ENCODE measurements at places on chromosomes 11 and 22.
A peak's percentile ranks its signal among the peaks of the same experiment; 100 is the strongest.

GRCh38 chr22:42905217-42905616, 48.1 kb upstream of the ARFGAP3 start:
- DNase-seq: no peak

- DNase-seq: no peak
Observed at GRCh38 chr11:31657091-31657490, 147.5 kb downstream of the ELP4 start.

DNA sequence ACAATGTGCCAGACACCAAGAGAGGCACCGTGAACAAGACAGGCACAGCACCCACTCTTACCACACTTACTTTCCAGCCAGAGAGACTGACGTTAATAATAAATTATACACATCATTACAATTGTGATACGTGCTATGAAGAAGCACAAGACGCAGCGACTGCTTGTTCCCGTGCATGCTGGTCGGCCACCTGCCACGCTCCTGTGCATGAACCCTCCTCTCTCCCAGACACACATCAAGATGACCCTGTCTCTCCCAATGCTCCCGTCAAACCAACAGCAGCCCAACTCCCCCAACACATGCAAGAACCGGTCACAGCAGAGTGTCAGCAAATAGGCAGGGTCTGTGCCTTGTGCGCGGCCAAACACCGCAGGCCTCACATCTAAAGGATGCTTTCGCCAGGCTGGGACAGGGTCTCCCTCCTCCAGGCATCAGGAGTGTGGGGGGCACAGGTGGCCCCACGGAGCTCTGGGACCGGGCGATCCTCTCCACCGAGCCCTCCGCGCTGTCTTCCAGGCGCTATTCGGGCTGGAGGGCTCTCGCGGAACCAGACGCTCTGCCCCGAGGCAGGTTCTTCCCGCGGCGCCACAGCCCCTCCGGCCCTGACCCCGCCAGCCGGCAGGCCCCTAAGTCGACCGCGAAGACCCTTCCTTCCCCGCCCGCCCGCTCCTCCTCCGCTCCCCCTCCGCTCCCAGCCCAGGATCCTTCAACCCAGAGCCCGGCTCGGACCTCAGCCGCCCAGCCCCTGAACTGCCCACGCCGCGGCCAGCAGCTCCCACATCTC, 533 bp downstream of the SERGEF start:
- DNase-seq: no peak

DNA sequence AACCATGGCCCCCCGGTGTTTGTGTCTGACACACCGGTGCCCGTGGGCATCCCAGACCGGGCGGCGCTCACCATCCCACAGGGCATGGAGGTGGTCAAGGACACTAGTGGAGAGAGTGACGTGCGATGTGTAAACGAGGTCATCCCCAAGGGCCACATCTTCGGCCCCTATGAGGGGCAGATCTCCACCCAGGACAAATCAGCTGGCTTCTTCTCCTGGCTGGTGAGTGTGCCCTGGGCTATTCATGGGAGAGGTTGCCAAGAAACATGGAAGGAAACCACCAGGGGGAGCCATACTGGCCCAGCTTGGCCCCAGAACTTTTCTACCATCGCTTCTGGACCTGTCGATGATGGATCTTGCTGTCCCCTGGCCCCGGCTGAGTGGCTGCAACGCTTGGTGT, 36.5 kb downstream of the PRDM11 start:
- DNase-seq: no peak

GRCh38 chr11:91299980-91300379, 924.6 kb upstream of the FAT3 start:
- DNase-seq: no peak

DNA sequence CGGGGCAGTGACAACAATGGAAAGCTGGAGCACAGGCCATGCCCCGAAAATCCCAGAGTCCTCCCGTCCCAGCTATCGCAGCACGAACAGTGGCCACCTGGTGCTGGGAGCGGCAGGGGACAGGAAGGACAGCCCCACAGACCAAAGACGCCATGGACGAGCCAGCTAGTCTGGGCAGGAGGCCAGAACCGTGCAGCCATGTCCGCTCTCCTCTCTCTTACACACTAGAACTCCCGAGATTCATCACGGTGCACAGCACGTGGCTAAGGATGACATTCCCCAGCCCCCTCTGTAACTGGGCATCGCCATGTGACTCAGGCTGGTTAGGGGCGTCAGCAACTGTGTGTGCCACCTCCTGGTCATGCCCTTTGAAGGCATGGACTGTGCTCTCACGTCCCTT, 4.6 kb downstream of the CDPF1 start:
- no peak for DNase-seq

GRCh38 chr22:40263191-40263590, 83.1 kb upstream of the ADSL start:
- no peak for DNase-seq

- DNase-seq: no peak
Observed at GRCh38 chr11:69094111-69094914, 45.6 kb downstream of the TPCN2 start.

- DNase-seq: no peak
Observed at GRCh38 chr11:74941492-74941891, 7.4 kb downstream of the XRRA1 start.

DNA sequence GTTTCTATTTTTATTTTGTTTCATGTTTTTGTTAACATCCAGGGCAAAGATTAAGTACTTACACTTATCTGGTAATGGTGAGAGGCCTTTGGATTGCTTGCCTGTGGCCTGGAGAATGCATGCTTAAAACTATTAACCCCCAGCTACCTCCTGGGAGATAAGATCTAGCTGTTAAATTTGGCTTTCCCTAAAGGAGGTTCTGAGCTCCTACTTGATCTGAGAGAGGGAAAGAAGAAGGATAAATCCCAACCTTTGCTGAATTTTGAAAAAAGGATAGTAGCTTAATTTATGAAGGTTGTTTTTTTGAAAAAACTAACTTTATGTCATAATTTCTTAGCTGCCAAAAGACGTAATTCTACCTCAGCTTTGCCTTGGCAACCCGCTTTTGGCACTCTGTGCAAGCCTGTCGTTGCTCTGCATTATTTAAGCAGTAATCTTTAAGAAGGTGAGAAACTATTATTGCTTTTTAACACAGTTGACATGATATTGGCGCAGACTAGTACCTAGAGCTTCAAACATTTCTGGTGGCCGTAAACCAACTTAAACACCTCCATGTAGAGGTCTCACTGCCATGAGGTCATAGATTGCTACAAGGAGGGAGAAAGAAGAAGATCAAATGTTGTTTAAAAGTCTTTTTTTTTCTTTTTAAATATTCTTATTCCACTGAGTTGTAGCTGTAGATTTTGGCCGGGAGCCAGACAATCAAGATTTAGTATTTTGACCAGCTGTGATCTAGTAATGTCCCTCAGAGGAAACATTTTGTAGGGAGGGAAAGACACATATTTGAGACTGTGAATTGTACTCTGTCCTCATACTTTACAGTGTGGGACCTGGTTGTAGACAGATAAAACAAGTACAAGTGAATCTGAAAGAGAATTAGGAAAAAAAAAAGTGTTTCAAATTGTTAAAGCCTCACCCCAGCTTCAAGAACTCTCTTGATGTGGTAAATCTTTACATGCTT, 74.4 kb downstream of the WNT11 start:
- DNase-seq: no peak

- no peak for DNase-seq
Observed at GRCh38 chr22:21082248-21082647, 36.5 kb downstream of the LRRC74B start.

DNA sequence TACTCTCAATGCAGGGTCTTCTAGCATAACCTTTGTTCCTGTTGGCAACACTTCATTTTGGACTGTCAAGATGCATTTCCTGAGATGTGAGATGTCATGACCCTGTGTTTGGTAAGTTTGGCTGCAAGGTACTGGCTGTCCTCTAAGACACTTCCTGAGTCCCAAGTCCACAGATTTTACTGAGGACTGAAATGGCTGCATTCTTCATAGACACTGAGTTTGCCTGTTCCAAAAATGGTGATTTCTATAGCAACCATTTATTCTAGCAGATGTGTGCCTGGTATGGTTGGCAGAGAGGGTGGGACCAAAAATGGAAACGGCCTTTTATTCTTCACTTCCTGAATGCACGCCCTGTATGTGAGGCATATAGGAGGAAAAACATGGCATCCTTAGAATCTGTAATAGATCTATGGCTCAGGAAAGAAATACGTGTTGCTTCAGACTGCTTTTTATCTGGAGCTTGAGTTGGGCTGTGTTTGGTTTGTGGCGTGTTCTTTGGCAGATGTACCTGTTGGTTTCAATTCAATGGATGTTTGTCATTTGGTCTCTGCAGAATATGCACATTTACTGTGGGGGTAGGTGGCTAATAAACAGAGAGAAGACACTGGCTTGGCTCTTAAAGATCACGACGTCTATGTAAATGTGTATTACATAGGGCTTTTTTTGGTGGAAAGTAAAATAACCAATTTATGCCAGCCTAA, 62.4 kb downstream of the ZBTB16 start:
- DNase-seq: no peak

- DNase-seq: no peak
Observed at GRCh38 chr22:27344546-27344945, 457.0 kb downstream of the MN1 start.

DNA sequence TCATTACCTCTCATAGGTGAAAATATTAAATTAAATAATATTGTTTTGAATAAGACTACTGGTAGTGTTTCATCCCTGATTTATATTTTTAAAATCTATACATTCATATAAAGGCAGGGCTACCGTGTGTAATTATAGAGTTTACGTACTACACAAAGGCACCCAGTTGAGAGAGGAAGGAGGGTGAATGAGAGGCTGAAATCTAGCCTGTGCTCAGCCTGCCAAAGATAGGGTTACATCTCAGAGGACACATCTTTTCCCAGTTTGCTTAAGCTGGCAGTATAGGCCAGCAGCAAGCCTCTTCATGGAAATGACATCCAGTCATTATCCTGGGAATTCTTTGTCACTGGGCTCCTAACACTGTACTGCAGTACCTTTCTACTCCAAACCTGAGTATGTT, 7.5 kb upstream of the B3GNT6 start:
- DNase-seq: no peak

DNA sequence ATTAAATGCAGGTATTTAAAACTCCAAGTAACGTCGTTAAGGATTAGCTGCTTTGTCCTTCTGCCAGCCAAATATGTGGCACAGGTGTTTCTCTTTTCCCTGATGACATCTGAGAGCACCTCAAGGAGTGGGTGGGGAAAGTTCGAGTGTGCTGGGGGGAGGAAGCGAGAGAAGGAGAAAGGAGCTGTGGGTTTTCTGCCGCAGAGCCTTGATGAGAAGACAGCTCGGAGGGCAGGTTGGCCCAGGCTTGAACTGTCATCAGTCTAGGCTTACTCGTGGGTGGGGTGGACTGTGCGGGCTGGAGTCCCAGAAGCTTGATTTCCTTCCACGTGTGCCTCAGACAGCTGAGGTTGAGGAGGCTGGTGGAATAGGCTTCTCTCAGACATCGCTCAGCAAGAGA, 15.2 kb upstream of the SORL1-AS1 start:
- DNase-seq: peak; percentile 83
